ENCODE measurements at places on chromosomes 7 and 10.

- no peak for DNase-seq
These were observed 25.4 kb downstream of the CALD1 start for GRCh38 chr7:134804854-134805253.

- no peak for DNase-seq
These were observed 37.8 kb downstream of the STEAP4 start for GRCh38 chr7:88268858-88269257.

DNA sequence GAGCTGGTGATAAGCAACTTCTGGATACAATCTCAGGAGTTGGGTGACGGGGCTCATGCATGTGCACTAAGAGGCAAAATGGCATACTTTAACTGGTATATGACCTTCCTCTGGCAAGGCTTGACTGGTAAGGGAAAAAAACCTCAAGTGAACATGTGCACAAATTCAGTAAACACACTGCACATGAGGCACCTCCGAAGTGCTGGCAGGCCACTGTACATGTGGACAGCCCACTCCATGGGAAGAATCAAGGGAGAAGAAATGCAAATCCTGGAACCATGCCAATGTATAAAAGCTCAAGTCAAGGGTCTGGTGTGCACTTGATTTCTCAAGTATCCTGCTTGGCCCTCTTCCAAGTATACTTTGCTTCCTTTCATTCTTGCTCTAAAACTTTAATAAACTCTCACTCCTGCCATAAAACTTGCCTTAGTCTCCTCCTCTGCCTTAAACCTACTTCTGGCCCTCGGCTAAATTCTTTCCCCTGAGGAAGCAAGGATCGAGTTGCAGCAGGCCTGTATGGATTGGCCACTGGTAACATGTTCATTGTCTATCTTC, 167.2 kb downstream of the RAMP3 start:
- no peak for DNase-seq

- DNase-seq, result no peak
These were observed 225.9 kb upstream of the TMEM72 start for GRCh38 chr10:44685220-44685619.

DNA sequence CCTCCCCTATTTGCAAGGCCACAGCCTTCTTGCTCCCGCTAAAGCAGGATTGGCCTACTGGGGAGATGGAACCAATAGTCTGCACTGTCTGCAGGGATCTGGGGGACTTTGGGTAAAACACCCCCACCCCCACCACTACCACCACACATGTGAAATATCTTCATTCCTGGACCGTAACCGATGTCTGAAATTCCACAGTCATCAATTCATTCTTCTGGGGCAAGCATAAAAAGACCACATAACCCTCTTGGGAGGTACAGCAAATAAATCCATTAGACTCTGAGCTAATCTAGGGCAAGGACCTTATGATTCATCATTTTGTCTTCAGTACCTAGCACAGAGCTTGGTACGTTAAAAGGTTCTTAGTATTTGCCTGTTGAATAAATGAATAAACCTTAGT, 307.8 kb downstream of the GPAM start:
- no peak for DNase-seq
